ENCODE measurements at places on chromosomes 13 and 19.

- DNase-seq, result no peak
Measured at GRCh38 chr13:98325724-98326123, 148.7 kb upstream of the RNF113B start.

DNA sequence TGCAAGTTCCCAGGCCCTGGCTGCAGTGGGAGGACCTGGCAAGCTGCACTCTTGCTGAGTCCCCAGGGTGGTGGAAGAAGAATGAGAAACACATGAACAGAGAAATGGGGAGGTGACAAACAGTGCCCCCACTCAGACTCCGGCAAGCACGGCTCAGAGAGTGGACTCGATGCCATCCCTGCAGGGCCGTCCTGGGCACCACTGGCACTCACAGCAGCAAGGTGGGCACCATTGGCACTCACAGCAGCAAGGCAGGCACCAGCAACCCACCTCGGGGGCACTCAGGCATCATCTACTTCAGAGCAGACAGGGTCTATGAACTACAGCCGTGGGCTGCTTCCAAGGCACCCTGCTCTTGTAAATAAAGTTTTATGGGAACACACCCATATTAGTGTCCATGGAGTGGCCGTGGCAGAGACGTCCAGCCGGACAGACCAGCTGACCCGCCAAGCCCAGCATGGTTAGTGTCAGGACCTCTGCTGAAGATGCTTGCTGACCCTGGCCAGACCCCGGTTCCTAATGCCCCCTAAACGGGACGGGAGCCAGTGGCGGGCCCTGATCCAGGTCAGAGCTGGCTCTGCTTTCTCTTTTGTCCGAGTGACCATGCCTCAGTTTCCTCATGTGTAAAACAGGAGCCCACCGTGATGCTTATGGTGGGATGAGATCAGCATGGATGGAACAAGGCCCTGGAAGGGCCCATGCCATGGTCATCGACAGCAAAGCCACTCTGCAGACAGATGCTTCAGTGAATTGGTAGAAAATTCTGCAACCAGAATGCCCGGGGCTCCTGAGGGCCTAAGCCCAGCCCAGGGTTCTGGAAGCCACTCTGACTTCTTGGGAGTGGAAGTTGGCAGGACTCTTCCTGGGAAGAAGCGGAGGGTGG is 2.1 kb upstream of the F10 start:
- no peak for DNase-seq

GRCh38 chr13:65470781-65471180 is 1759.4 kb downstream of the PCDH9 start:
- DNase-seq, result no peak

GRCh38 chr19:16836115-16837034 is 7.2 kb downstream of the SIN3B start:
- DNase-seq, result no peak

GRCh38 chr13:47976325-47976724 is 24.7 kb downstream of the SUCLA2 start:
- no peak for DNase-seq

GRCh38 chr19:58181902-58182576 is 822 bp upstream of the ZNF274 start:
- DNase-seq, result no peak

- DNase-seq, result no peak
Measured at GRCh38 chr19:52961981-52962380, 700 bp downstream of the ZNF816 start.

DNA sequence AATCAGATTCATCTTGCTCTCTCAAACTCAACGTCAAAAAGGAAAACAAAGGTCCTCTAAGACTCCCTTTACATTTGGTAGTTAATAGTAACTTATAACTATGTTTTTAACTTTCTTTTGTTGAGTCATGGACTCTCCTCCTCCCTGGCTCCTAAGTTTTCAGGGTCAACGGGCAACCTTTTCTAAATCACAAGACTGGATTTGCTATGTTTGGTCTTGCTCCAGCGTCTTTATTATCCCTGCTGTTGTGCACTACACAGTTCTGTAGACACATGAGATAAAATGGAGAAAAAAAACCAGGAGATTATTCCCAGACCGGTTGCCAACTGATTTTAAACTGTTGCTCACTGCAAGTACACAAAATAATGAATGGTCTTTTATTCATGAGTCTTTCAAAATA is 1.9 kb upstream of the ITM2B start:
- no peak for DNase-seq

GRCh38 chr19:38134540-38135149 is 89.4 kb downstream of the DPF1 start:
- no peak for DNase-seq

- no peak for DNase-seq
Measured at GRCh38 chr13:23235994-23236393, 55.2 kb downstream of the SGCG start.

DNA sequence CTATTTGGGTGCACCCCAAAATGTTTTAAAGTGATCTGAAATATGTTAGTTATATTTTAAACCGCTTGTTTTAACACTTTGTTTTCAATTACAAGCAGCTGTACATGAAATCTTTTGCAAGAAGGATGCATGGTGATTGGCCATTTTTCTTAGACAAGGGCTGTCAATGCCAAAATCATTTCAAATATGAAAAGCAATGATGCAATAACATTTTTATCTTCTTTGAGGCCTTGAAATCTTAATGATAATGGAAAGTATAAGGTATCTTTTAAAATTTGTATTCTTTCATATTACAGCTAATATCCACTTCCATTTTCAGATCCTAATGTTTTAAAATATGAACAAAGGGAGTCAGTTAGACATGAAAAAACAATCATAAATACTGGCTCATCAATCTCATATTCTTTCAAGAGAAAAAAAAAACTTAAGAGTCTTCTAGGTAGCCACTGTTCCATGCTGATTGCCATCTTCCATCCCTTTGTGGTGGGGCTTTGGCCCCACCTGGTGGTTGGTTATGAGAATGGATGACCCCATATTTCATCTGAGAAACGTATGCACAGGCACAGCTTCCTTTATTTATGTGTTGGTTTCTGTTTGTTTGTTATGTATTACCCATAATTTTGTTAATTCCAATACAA is 330.3 kb upstream of the MIR17HG start:
- DNase-seq, result no peak

GRCh38 chr19:51091895-51092873 is 9.5 kb upstream of the KLK14 start:
- no peak for DNase-seq

DNA sequence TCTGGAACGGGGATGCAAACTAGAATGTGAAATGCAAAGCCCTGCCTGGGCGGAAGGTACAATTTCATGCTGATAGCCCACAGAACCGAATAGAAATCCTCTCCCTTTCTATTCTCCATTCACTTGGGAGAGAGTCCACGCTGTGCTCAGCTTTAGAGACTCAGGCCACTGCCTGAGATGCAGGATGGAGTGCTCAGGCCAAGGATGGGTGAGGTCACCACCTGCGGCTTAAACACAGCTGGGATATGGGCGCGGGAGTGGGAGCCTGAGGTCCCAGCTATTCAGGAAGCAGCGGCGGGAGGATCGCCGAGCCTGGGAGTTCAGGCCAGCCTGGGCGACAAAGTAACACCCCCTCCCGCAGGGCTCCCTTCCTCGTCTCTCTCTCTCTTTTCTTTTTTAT is 446 bp upstream of the ZNF83 start:
- DNase-seq, result no peak

GRCh38 chr19:41076286-41076685 is 12.0 kb upstream of the CYP2A13 start:
- no peak for DNase-seq

DNA sequence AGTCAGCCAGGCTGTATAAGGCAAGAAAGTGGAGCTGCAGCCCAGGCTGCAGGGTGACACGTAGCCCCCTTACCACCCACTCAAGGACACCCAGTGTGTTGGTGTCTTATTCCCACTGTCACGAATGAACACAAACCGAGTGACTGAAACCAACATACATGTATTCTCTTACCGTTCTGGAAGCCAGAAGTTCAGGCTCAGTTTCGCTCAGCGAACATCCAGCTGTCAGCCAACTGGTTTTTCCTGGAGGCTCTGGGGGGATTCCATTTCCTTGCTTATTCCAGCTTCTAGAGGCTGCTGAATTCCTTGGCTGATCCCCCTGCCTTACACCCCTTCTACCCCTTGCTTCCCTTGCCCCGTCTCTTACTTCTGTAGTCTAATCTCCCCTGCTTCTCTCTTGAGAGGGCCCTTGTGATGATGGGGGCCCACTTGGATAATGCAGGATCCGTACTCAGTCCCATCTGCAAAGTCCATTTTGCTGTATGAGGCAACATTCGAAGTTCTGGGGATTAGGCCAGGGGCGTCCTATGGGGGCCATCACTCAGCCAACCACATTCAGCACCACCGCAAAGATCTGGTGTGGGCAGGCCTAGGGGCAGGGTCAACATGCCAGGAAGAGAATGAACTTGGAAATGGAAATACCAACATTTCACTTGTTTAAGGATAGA is 47.3 kb upstream of the MTIF3 start:
- DNase-seq, result no peak

- DNase-seq, result no peak
Measured at GRCh38 chr19:3042621-3043267, 13.7 kb upstream of the TLE2 start.

DNA sequence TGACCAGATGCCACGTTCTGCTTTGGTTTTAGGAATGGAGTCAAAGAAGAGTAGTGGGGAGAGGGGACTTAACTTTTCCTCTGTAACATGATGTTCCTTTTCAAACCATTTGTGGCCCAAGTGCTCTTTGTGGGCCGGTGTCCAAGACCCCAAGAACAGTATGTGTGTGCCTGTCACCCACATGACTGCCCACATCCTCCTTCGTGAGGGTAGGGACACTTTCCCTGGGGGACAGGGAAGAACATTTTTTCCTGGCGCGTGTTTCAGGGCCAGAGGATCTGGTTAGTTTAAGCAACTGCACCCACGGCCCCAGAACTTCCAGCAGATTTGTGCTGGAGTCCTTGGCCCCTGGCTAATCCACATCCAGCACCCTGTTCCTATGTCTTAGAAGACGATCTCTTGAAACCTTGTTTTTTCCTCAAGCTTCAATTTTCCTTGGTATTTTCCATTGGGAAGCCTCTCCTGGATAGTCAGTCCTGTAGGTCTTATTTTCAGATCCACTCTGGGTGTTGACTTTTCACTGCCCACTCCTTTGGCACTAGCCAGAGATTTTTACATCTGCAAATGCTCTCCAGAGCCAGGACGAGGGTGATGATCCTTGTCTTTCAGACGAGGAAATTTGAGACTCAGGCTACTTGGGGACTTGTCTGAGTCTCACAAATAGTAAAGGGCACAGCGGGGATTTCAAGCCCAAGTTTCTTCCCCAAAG is 10.8 kb upstream of the CCDC97 start:
- no peak for DNase-seq
